Right ventricle myocardium inferior (tissue), 1 donor: ENCODE measurements at places on chromosomes 11 and 22.

DNA sequence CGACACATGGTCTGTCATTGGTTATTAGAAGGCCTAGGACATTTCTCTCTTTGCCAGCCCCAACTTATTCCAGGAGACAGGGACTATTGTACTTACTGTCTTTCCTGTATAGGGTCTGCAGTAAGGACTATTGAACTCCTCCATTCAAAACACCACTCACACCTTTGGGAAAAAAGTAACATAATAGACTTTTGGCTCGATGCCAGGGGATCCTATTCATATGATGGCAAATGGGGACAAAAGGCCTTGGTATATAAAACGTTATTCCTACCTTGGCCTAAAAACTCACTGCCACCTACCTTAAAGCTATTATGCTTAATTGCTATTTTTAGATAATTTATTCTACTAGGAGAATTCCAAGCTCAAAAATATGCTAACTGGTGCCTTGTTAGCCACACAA is 6.3 kb upstream of the NDUFC2 start:
- no peak for DNase-seq

GRCh38 chr11:31872076-31872443 is 60.9 kb upstream of the PAX6 start:
- DNase-seq = no peak

- DNase-seq = no peak
Measured at GRCh38 chr11:35332524-35332923, 86.8 kb downstream of the SLC1A2 start.

DNA sequence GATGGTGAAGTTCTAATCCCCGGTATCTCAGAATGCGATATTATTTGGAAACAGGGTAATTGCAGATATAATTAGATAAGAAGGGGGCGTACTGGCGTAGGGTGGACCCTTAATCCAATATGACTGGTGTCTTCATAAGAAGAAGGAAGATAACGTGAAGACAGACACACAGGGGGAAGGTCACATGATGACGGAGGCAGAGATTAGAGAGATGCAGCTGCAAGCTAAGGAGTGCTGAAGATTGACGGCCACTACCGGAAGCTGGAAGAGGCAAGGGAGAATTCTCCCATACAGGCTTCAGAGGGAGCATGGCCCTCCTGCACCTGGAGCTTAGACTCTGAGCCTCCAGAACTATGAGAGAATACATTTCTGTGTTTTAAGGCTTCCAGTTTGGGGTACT is 54.8 kb downstream of the MIAT start:
- DNase-seq = no peak

GRCh38 chr22:27146866-27147633 is 489.7 kb downstream of the MIAT start:
- no peak for DNase-seq

DNA sequence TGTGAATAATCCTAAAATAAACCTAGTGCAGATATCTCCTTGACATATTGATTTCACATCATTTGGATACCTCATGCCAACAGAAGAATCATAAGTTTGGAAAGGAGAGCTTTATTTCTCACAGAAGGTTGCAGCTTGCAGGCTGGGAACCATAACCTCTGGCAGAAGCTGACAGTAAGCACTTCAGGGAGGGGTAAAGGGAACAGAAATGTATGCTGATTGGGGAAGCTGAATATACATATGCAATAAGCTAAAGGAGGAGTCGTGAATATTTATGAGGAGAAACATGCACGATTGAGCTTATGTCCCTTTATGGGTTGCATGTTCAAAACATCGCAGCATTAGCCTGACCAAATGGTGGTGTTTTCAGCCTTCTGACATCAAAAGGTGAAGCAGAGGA is 814.5 kb downstream of the TBC1D22A start:
- DNase-seq = no peak

DNA sequence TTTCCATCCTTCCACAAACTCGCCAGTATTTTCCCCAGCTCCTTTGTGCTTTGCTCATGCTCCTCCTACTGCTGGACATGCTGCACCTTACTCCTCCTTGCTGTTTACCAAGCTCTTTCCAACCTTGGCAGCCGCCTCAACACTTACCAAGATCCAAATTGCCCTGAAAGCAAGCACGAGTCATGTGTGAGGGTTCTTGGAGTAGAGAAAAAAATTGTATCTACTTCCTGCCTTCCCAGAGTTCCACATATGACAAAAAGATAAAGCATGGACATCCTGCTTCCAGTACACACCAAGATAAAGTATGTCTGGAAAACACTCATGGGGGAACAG is 767.5 kb downstream of the NTM start:
- no peak for DNase-seq

- DNase-seq = no peak
Measured at GRCh38 chr22:46436595-46437175, 100.7 kb downstream of the CELSR1 start.

DNA sequence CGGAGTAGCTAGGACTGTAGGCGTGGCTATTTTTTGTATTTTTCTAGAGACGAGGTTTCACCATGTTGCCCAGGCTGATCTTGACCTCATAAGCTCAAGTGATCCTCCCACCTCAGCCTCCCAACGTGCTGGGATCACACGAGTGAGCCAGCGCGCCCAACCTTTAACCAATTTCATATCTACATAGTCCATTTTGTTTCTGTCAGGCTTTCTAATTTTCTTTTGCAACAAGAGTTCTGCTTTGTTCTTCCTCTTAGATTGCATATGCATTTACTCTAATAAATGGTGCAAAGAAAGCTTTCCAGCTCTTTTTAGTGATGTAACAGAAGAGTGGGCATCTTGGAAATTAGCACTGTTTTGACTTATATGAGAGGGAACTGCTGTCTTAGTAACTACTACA is 13.3 kb downstream of the RTN3 start:
- DNase-seq = no peak
